ENCODE measurements at places on chromosomes 1 and 21. TPM values are rescaled to one million over a fixed set of nuclear protein-coding genes. Genes with fewer than 3 reads are reported as not detected.

TNFRSF4 gene
- total RNA-seq: 0.22 TPM

NBPF11 gene
- 16.7 TPM for total RNA-seq

TFF3 gene
- total RNA-seq: 3.6 TPM

PIGK gene
- total RNA-seq: 39.3 TPM

C2CD4D gene
- total RNA-seq: 0.27 TPM

FAM163A gene
- 1.3 TPM for total RNA-seq

CAPZA1 gene
- total RNA-seq: 127 TPM

PLA2G2C gene
- total RNA-seq: not detected

Data from camera-type eye (tissue), 1 donor.